Activated gamma-delta T cell treated with anti-CD3 and anti-CD28 coated beads, Interleukin-2, amount 50 U/mL, for 16 hours (primary cell): ENCODE measurements at places on chromosomes 5 and 9.

GRCh38 chr5:54985301-54986268, at the start of gene ESM1:
TSS of gene ESM1 (minus strand) at chr5:54985593. CDS start at chr5:54985517, 76 bp downstream.
- DNase-seq = no peak

DNA sequence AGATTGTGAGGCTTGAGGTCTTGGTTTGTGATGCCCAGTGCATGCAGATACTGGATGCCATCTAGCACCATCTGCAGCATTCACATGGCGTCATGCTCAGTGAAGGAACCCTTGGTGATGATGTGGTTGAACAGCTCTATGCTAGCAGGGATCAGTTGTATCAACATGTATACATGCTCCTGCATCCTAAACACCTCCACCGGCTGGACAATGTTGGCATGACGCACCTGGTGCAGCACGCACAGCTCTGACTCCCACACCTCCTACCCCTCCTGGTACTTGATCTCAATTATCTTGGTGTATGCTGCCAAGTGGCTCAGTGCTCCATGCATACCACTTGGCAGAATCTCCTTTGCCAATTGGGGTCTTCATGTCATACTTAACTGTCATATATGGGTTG, 49.1 kb downstream of the MTREX start:
- DNase-seq = no peak

GRCh38 chr9:133945314-133945975, 46.7 kb downstream of the VAV2 start:
- no peak for DNase-seq

DNA sequence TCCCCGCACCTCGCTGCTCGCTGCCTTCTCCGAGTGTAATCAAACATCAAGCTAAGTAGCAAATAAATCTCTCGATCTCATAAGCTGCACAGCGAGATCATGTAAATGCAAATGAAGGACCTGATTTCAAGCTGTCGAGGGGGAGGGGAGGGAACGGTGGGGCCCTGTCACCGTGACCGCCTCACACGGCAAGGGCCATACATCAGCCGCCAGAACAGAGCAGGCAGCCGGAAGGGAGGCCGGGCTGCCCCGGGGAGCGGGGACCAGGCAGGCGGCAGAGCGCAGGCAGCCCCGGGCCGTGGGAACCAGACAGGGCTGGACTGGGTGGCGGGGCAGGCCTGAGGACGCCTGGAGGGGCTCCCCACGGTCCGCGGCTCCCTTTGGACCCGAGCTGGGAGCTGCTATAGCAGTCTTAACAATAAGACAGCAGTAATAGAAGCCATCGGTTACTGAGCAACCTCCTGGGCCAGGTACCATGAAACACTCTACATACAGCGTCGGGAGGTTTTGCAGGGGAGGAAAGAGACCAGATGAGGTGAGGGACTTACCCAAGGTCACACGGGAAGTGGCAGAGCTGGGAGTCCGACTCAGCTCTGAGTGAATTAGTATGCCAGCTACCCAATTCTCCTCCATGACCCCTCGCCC, 76.8 kb downstream of the CFAP77 start:
- DNase-seq = peak; percentile 38

DNA sequence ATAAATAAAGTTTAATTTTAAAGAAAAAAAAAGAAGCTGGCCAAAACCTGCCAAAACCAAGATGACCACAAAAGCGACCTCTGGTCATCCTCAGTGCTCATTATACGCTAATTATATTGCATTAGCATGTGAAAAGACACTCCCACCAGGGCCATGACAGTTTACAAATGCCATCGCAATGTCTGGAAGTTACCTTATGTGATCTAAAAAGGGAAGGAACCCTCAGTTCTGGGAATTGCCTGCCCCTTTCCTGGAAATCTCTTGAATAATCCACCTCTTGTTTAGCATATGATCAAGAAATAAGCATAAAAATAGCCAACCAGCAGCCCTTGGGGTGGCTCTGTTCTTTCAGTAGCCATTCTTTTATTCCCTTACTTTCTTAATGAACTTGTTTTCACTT, 178.3 kb upstream of the MAP1B start:
- DNase-seq = no peak

GRCh38 chr9:78357165-78357873, 60.4 kb downstream of the PSAT1 start:
- DNase-seq = no peak

- DNase-seq = no peak
Measured at GRCh38 chr5:127002390-127002789, 28.0 kb downstream of the MARCHF3 start.

GRCh38 chr9:104071589-104071988, 22.5 kb upstream of the SMC2 start:
- DNase-seq = no peak

DNA sequence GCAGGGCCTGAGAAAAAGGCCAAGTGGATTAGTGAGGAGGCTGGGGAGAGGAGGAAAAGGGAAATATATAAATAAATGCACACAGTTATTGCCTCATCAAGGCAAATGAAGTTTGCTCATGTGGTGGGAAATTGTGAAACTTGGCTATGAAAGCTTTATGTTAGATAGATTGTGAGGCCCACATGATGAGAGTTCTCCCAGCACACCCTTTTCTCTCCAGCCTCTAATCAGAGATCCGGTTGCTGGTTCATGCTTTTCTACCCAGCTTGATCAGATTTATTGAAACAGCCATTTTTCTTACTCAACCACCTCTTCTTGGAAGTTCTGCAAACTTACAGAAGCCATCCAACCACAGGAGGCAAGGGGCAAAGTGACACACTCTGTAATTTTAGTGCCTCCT, 125.8 kb upstream of the KLF4 start:
- no peak for DNase-seq

- DNase-seq = no peak
Measured at GRCh38 chr5:58902765-58903164, 319.9 kb downstream of the RAB3C start.

- no peak for DNase-seq
Measured at GRCh38 chr5:2017540-2018389, 135.0 kb upstream of the IRX4 start.

DNA sequence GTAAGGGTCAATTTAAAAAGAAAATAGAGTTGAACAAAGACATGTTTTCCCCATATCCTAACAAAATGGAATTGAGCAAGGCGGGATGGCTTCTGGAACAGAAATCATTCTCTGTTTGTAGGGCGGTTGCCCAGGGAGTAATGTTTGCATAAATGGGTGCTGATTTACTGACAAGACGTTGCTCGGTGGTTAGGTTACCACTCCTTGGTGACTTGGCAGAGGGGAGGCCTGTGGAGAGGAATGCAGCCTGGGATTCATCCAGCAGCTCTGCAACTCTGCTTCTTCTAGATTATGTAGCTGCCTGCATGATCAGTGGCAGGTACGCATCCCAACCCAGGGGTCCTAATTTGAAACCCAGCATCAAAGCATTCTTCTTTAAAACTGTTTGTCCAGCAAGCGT, 200.2 kb downstream of the CFAP90 start:
- DNase-seq = no peak

DNA sequence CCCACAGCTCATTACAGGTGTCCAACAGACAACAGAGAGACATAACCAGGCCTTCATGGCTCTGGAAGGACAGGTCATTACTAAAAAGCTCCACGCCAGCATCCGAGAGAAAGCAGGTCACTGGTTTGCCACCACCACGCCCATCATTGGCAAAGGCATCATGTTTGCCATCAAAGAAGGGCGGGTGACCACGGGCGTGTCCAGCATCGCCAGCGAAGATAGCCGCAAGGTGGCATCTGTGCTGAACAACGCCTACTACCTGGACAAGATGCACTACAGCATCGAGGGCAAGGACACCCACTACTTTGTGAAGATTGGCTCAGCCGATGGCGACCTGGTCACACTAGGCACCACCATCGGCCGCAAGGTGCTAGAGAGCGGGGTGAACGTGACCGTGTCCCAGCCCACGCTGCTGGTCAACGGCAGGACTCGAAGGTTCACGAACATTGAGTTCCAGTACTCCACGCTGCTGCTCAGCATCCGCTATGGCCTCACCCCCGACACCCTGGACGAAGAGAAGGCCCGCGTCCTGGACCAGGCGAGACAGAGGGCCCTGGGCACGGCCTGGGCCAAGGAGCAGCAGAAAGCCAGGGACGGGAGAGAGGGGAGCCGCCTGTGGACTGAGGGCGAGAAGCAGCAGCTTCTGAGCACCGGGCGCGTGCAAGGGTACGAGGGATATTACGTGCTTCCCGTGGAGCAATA, 29.3 kb upstream of the WWC1 start:
- DNase-seq = no peak

DNA sequence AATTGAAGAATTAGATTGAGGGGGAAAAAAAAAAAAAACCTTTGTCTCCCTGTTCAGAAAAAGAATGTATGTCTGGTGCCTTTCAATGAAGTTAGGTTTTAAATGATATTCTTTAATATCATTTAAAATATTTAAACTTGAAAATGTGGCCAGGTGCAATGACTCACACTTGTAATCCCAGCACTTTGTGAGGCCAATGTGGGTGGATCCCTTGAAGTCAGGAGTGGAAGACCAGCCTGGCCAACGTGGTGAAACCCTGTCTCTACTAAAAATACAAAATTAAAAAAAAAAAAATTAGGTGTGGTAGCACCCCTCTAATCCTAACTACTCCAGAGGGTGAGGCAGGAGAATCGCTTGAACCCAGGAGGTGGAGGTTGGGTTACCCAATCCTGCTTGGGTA, 111.1 kb upstream of the RASA1 start:
- DNase-seq = no peak

GRCh38 chr9:91248707-91249106, 113.0 kb downstream of the AUH start:
- DNase-seq = no peak

- DNase-seq = no peak
Measured at GRCh38 chr9:21454149-21454548, 13.9 kb downstream of the IFNA1 start.

DNA sequence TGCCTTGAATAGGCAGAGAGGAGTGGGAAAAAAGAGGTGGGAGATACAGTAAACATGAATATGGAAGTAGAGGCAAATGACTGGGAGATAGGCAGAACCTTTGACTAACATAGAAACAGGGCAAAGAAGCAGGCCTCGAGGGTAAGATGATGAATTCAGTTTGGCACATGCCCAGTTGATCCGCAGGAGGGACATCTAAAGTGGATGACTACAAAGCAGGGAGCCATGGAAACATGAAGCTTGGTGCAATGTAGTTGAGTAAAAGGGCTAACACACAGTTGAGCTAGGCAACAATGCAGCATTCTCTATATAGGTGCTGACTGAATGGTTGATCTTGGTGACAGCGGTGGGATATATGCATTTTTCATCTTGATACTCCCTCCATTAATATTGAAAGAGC, 253.8 kb downstream of the DMRT2 start:
- no peak for DNase-seq

DNA sequence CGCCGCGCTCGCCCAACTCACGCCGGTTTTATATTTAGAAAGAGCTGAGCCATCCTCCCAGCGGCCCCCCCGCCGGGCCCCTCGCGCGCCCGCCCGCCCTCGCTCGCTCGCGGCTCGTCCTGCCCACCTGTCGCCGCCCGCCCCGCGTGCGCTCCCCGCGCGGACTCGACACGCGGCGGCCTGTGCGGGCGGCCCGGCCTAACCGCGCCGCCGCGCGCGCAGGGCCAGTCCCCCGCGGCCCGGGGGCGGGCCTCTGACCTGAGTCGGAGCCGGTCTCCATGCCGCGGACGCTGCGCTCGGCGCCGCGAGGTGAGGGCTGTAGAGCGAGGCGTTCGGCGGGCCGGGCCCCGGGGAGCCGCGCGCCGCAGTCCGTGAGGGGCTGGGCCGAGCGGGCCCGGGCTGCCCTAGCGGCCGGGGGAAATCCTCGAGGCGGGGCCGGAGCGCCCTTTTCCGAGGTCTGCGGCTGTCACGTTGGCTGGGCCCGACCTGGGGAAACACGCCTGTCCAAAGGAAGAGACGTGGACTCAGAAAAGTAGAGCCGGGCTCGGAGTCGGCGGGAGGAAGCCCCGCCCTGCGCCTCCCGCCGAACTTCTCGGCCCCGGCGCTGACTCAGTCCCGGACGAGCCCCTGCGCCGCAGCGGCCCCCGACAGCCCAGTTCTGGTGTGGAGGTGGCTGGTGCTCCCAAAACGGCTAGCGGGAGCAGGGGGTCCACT, at the start of gene ECPAS:
Gene ECPAS, minus strand, starts transcription at position 526 of the 714 bp plus-strand sequence. CDS start 11,465 bp downstream, outside the sequence.
- DNase-seq = peak; percentile 48

DNA sequence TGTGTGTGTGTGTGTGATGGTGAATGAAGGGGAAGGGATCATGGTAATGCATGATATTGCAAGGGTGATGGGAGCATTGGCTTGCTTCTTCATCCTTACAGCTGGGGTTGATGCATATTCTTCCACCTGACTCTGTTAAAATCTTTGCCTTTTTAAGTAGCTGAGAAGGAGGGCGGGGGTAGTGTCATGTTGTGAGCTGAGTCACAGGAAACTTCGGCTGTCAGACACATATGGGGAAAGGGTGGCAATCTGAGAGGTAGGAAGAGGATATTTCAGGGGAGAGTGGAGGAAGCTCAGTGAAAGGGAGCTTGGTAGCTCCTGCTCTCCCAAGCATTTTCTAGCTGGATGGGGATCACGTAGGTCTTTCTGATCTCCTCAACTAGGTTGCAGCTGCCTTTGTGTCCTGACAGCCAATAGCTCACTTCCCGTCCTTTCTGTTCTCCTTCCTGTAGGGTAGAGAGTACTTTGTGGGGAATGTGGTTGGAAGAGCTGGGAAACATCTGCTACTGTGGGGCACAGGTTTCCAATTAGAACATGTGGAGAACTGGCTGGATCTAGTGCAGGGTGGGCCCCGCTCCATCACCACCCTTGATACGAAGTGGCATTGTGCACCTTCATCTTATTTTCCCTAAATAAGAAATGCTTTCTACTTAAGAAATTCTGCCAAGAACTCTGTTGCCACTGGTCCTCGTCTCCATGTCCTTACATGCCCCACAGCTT, 18.1 kb upstream of the CLK4 start:
- no peak for DNase-seq

GRCh38 chr5:82549263-82549662, 271.1 kb upstream of the RPS23 start:
- DNase-seq = no peak

GRCh38 chr9:104556830-104557634, 11.9 kb upstream of the OR13C8 start:
- no peak for DNase-seq

GRCh38 chr5:53416144-53416738, 64.2 kb upstream of the FST start:
- DNase-seq = no peak

DNA sequence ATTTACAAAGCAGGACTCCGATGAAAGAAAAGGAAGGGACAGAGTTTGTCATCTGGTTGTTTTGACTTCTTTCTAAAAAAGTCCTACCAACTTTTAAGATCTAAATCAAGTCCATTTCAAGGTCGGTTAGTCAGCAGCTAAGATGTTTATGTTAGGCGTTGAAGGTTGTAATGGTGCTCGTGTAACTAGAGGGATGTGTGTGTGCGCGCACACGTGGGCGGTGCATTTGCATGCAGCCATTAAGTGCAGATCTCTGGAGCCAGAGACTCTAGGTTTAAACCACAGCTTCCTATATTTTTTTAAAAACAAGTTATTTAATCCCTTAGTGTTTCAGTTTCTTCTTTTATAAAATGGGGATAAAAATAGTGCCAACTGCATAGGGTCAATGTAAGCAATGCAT, 77.0 kb upstream of the SMIM32 start:
- DNase-seq = no peak

DNA sequence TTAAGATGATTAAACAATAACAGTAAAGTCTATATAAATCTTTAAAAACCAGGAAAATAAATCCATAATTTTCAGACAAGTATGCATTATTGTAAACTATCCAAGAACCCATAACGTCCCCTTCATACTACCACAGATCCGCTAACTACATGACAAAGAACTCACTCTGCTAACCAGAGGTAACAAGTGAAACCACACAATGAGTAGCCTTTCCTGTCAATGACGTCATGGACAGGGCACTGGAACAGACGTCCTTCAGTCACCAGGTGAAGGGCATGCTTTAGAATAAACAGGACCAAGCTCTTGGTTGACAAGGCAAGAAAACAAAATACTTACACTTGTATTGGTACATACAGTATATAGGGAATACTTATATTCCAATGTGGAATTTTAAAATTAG, 45.2 kb downstream of the RNF130 start:
- no peak for DNase-seq
